Progenitor cell of endocrine pancreas (in vitro differentiated cells): ENCODE measurements at places on chromosomes 7 and 10. TPM values are rescaled to one million over a fixed set of nuclear protein-coding genes. Genes with fewer than 3 reads are reported as not detected.
A peak's percentile ranks its signal among the peaks of the same experiment; 100 is the strongest.

PNLIPRP1 gene
- not detected in 2 replicates for total RNA-seq

ACBD7 gene
- 10.5 and 10.7 TPM in 2 replicates for total RNA-seq

DNA sequence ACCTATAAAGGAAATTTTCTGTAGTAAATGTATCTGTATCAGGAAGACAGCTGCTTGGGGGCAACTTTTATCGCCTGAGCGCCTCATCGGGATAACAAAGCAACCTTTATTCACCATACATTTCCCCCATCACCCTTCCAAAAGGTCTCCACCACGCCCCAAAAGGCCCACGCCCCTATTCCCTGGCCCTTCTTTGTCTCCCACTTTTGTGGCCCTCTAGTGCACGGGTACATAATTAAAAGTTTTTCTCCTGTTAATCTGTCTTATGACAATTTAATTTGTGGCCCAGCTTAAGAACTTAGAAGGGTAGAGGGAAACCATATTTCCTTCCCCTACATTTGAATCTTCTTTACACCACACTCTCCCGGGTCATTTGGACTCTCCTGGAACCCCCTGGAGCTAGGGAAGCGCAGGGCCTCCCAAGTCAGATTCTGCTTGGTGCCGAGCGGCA is 625 bp downstream of the RP9 start:
- DNase-seq: no peak

GRCh38 chr10:131591936-131592335 is 280.4 kb upstream of the TCERG1L start:
- DNase-seq: no peak

ASZ1 gene
- not detected in 2 replicates for total RNA-seq

- DNase-seq: no peak
Measured at GRCh38 chr7:8251195-8251594, 10.8 kb downstream of the ICA1 start.

- no peak for DNase-seq
Measured at GRCh38 chr7:108211382-108212201, 81.4 kb upstream of the LAMB4 start.

DNA sequence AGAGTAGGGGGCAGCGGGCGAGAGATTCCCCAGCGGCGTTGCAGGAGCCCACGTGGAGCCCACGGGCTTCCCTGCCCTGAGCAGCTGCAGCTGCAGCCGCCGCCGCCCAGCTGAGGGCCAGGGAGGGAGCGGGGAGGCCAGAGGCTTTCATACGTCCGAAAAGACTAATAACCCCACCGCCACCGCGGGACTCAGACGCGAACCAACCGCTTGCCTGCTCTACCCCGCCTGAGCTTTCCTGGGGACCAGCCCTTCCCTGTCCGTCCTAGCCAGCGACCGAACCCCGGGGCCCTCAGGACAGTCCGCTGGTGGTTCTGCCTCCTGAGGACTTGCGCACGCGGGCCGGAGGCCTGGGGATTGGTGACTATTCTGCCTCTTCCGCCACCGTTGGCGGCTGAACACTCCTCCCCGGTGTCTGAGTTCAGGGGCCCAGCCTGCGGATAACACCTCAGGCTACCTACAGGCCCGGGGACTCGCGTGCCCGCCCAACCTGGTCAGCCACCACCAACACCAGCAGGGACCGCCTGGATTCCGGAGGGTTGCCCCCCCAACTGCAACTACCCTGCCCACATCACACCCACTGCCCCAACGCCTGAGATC is 18.4 kb downstream of the IFT22 start:
- no peak for DNase-seq

OPN4 gene
- not detected in 2 replicates for total RNA-seq

DNA sequence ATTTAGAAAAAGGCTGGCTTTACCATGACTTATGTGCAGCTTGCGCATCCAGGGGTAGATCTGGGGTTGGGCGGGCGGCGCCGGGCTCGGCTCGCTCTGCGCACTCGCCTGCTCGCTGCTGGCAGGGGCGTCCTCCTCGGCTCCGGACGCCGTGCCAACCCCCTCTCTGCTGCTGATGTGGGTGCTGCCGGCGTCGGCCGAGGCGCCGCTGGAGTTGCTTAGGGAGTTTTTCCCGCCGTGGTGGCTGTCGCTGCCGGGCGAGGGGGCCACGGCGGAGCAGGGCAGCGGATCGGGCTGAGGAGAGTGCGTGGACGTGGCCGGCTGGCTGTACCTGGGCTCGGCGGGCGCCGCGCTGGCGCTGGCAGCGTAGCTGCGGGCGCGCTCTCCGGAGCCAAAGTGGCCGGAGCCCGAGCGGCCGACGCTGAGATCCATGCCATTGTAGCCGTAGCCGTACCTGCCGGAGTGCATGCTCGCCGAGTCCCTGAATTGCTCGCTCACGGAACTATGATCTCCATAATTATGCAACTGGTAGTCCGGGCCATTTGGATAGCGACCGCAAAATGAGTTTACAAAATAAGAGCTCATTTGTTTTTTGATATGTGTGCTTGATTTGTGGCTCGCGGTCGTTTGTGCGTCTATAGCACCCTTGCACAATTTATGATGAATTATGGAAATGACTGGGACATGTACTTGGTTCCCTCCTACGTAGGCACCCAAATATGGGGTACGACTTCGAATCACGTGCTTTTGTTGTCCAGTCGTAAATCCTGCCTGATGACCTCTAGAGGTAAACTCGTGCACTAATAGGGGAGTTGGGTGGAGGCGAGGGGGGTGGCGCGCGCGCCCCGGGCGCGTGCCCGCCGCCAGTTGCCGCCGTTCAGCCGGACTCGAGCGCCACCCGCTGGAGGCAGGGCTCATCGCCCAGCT is at the start of gene HOXA5:
Gene HOXA5 (minus strand): TSS at position 659 of the 927 bp plus-strand sequence. CDS start 74 bp downstream, at position 585.
- DNase-seq: peak; percentile 87

DNA sequence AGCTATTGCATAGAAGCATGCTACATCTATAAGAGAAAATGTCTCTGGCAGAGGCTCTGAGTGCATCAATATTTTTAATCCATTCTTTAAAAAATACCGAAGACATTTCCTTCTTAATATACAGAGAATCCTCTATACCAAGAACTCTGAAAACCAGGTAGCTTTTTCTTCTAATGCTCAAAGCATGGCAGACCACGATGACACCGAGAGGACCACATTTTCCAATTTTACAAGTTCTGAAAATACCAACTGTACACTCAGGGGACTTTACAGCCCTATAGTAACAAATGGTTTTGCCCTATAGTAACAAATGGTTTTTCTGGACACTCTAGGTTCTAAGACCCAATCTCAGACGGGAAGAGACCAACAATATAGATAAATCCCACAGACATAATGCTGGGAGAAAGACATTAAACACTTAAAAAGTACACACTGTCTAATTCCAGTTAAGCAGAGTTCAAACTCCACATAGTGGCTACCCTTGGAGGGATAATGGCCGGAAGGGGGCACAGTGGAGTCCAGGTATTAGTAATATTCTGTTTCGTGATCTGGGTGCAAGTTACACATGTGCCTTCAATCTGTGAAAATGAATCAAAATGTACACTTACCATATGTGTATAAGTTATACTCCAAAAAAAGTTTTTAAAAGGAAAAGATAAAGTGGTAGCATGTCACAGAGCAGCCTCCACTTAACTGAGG is 26.2 kb downstream of the CCDC6 start:
- no peak for DNase-seq

DNA sequence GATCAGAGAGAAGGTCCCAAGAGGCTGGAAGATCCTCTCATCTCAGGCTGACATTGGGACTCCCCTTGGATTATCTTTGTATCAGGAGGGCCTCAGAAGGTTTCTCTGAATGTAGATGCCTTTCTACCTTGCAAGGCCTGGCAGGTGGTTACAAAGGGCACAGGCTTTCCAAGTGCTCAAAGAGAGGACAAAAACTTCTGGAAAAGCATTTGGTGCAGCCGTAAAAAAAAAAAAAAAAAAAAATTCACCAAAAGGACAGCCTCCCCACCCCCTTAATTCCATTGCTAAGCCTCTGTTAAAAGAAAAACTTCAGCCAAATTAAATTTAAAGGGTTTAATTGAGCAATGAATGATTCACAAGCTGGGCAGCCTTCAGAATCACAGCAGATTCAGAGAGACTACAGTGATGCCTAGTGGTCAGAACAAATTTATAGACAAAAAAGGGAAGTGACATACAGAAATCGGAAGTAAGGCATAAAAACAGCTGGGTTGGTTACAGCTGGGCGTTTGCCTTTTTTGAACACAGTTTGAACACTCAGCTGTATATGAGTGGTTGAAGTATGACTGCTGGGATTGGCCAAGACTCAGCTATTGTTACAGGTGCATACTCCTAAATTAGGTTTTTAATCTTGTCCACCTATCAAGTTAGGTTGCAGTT is 42.5 kb upstream of the LRGUK start:
- no peak for DNase-seq

DNA sequence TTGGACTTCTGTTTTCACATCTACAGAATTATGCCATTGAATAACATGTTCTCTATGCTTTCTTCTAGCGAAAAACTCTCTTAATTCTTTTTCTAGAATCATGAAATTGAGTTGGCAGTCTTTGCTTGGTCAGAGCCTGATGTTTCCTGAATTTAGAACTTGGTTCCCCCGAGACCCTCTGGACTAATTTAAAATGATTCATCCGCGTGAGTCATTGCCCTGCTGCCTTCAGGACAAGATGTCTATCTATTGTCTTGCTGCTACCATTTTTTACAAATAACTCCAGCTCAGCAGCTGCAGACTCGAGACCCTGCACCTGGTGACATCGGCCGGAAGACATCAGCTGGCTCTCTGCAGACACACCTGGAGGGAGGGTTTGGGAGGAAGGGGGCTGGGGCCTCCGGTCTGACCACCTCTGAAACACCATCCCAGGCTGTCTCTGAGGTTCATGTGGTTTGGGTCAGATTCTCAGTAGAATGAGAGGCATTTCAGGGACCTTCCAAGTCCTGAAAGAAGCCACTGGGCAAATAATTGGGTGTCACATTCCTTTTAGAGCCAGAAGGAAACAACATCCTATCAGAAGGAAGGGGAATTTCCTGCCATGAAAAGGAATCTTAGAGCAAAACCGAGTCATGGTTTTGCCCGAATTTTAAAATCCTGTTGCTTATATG is 20.9 kb upstream of the KLF6 start:
- no peak for DNase-seq
